ENCODE measurements at places on chromosomes 11 and 22.

DNA sequence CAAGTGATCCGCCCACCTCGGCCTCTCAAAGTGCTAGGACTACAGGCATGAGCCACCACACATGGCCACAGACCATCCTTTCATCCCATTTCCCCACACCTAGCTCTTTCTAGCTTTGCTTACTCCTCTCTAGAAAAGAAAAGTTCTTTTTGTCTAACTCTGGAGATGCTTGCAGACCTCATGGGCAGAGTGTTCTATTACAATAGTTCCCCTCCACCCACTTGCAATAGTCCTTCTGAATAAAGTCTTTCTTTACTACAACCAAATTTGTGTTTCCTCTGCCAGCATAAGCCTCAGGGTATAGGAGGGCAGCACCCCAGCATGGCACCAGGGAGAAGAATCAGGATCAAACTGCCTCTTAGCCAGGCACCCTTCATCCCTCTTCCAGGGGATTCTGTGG, 18.8 kb upstream of the RTL6 start:
- no peak for DNase-seq

GRCh38 chr11:128196235-128196634, 391.1 kb downstream of the ETS1 start:
- no peak for DNase-seq

GRCh38 chr11:13343931-13344717, 66.5 kb downstream of the BMAL1 start:
- DNase-seq: peak; percentile 20

GRCh38 chr11:77053217-77054015, 13.4 kb upstream of the CAPN5 start:
- no peak for DNase-seq

DNA sequence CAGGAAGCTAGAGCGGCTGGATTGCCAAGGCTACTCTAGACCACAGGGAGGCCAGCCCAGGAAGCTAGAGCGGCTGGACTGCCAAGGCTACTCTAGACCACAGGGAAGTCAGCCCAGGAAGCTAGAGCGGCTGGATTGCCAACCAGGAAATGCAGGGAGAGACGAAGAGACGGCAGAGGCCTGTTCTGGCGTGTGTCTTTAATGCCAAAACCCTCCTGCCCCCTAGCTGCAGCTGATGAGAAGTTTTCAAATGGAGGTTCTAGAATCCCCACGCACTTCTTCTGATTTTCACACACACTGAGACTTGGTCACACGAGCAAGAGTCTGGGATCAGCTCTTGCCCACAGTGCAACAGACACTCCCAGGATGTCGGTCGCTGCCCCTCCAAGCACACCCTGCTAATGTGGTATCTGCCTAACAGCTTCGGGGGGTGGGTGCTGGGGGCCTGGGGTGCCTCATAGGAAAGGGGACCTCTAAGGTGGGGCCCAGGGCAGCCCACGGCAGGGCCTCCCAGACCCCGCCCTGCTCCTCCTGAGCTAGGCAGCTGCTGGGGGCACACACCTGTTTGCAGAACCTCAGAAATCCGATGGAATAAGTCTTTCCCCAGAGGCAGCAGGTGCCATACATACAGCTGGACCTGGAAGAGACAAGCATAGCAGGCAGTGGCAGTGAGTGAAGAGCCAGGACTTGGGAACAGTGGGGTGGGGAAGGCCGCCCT, 28.5 kb downstream of the MAFF start:
- DNase-seq: no peak

GRCh38 chr22:25492841-25493734, 71.4 kb upstream of the GRK3 start:
- DNase-seq: no peak

DNA sequence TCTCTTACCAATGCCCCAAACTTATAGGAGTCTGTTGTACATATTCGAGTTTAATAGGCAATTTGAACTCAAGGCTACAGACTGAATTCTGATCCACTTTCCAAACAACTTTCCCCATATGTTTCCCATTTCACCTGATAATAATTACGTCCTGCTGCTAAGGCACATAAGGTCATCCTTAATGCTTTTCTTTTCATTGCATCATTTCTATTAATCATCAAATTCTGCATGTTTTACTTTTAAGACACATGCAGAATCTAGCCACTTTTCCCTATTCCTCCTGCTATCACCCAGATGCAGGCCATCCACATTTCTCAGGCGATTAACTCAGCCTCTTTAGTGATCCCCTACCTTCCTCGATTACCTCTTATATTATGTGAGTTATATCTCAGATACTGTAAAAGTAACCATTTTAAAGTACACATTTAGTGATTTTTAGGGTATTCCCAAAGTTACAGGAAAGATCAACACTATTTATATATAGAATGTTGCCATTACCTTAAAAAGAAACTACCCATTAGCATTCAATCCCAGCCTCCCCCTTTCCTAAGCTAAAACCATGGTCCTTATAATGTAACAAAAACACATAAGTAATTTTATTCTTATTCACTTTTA, 14.9 kb downstream of the XKR3 start:
- DNase-seq: no peak

- no peak for DNase-seq
Observed at GRCh38 chr11:74460065-74460464, 7.3 kb downstream of the KCNE3 start.

- DNase-seq: no peak
Observed at GRCh38 chr11:32817181-32817851, 12.4 kb upstream of the PRRG4 start.

GRCh38 chr22:42313804-42314581, 43.5 kb upstream of the TCF20 start:
- DNase-seq: no peak

GRCh38 chr11:6646918-6647679, 8.5 kb downstream of the DCHS1 start:
- no peak for DNase-seq

- DNase-seq: no peak
Observed at GRCh38 chr11:126418887-126419286, 63.4 kb downstream of the ST3GAL4 start.

- DNase-seq: no peak
Observed at GRCh38 chr11:16891165-16891564, 123.0 kb downstream of the PLEKHA7 start.

- DNase-seq: no peak
Observed at GRCh38 chr22:32333769-32334659, 23.7 kb upstream of the RFPL3 start.

GRCh38 chr11:11416502-11416901, 63.5 kb upstream of the CSNK2A3 start:
- no peak for DNase-seq

GRCh38 chr22:38291201-38291777, 18.5 kb upstream of the TMEM184B start:
- DNase-seq: no peak

- DNase-seq: peak; percentile 18
Observed at GRCh38 chr11:35214792-35215193, 75.8 kb downstream of the CD44 start.

DNA sequence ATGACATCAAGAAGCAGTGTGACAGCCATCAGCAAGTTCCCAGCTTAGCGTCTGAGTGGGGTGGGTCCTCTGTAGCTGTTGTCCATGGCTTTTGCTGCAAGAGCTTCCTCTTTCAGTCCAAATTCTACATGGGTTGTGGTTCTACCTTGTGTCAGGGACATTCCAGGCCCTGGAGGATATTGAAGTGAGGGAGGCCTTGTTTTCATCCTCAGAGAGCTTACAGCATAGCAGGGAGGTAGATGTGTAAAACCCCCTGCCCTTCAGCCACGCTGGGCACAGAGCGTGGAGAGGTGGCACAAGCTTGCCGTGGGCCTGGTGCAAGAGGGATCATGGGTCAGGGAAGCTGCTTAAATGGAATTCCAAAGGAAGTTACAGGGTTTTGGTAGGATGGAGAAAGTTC, 93.9 kb downstream of the GRIK4 start:
- DNase-seq: no peak

GRCh38 chr22:33883961-33884808, 36.1 kb downstream of the LARGE1 start:
- no peak for DNase-seq

DNA sequence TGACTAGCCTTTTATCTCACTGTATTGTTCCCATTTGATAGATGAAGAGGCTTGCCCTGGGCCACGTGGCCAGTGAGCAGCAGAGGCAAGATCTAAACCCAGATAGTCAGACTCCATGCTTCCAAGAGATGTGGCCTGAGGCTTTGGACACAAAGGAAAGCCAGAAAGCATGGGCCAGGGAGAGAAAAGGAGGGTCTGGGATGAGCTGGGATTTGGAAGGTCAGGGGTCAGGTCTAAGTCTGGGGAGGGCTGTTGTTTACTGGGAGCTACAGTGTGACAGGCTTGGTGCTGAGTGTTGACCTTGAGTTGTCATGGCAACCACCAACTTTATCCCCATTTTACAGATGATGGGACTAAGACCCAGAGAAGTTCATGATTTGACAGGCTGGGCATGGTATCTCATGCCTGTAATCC, 2.1 kb downstream of the SLC35E4 start:
- no peak for DNase-seq

DNA sequence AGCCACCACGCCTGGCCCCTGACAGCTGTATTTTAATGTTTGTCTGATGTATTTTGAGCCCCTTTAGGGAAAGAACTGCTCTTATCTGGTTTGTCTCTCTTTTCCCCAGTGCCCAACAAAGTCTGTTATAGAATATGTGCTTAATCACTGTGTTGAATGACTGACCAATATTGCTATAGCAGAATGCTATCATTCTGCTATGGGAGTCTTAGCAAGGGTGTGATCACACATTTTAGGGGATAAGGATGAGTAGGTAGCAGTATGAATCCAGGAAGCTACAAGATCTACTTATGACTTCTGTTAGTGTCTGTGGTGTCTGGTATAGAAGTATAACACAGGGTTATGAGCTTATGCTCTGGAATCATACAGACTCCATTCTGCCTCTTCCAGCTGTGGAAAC, 117.5 kb upstream of the RRM1 start:
- DNase-seq: no peak

DNA sequence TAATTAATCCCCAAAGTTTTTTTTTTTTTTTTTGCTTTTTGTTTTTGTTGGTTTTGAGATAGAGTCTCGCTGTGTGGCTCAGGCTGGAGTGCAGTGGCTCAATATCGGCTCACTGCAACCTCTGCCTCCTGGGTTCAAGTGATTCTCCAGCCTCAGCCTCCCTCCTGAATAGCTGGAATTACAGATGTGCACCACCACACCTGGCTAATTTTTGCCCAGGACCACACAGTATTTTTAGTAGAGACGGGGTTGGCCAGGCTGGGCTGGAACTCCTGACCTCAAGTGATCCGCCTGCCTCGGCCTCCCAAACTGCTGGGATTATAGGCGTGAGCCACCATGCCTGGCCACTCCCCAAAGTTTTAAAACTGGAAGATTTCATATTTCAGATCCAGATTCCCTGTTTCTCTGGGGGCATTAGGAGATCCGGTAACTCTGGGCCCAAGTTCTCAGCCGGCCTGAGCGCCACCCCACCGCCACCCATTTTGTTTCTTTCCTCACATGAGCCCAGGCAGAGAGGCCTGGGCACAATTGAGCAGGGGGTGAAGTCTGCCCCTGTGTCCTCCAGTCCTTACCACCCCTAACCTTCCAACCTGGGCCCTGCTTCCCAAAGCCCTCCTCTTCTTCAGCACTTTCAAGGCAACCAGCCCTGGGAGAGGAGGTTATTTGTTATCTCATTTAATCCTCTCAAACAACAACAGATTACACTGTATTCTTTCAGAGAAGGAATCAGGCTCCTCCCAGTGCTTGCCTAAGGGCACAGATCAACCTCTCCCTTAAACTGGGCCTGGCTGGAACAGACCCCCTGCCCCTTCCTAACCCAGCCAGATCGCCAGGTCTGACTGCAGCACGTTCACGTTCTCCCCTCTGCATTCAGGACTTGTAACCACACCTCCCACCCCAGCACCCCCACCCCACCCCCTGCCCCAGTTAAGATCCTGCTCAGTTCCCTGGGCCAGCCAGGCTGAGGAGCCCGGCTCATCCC, 1.9 kb upstream of the CSNK1E start:
- DNase-seq: no peak

DNA sequence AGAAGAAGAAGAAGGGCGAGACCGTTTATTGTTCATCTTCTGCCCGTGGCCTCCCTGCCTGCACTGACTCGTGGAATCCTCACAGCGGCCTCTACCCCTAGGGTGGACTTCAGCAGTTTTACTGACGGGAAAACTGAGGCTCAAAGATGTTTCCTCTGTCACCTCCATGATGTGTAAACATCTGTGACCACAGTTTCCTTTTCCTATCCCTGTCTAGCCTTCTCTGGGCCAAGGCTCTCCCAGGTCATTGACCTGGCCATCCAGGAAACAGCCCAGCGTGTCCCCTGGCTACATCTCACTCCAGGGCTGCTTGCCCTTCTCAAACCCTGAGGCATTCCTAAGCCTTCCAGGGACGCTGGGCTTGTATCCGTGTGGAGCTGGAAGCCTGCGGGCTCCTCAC, 49.0 kb upstream of the GCAT start:
- DNase-seq: no peak

- no peak for DNase-seq
Observed at GRCh38 chr22:20511578-20512229, 4.3 kb downstream of the MED15 start.

DNA sequence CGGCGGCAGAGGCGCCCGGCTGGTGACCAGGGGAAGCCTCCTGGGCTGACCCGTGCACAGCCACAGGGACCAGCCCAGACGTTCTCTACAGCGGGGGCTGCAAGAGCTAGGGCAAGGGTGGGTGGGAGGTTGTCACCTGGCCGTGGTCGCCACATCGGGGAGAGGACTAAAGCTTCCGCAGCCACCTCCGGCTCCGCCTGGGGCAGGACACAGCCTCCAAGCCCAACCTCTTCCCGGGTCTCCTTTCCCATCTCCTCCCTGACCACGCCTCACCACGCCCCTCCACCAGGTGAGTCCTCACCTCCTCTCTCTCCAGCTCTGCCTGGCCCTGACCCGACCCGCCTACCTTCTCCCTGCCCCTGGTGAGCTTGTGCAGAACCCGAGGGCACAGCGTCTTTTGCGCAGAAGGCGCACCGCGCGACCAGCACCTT, 75.9 kb upstream of the LMO1 start:
- no peak for DNase-seq

GRCh38 chr11:86126862-86127261, 58.0 kb upstream of the PICALM start:
- DNase-seq: no peak

GRCh38 chr22:35783943-35784614, 66.4 kb downstream of the APOL5 start:
- no peak for DNase-seq

DNA sequence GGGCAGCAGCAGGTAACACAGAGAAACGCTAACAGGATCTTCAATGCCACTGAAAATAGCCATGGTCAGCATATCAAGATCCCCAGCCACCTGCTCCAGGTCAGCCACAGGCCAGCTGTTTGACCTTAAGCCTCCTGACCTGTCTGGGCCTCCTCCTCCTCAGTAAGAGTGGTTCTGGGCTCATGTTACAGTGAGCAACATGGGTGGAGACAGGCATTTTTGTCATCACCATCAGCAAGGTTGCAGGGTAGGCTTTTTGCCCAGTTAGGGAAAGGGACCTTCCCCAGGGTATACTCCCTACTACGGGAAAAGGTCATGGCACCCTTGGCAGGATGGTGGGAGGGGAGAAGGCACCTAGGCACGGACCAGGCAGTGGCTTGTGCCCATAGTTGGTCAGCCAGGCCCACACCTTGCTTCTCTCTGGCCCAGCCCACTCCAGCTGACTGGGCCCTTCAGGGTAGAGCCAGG, 131.8 kb upstream of the PARVA start:
- no peak for DNase-seq

- no peak for DNase-seq
Observed at GRCh38 chr22:46674906-46675305, 54.7 kb downstream of the GRAMD4 start.

- no peak for DNase-seq
Observed at GRCh38 chr11:22764735-22765134, 64.9 kb downstream of the SVIP start.

Measured in stimulated activated CD8-positive, alpha-beta memory T cell treated with anti-CD3 and anti-CD28 coated beads, Interleukin-4, amount 100 ng/mL, for 4 hours (primary cell).